Renal cortical epithelial cell (primary cell): ENCODE measurements at places on chromosomes 11 and 22. TPM values are rescaled to one million over a fixed set of nuclear protein-coding genes. Genes with fewer than 3 reads are reported as not detected.

RIMBP3C gene
- total RNA-seq, result under 0.01 and 0.17 TPM in 2 replicates

RAG2 gene
- not detected in 2 replicates for total RNA-seq

PNPLA5 gene
- total RNA-seq, result not detected in 2 replicates

BIK gene
- 1.8 and 45.0 TPM in 2 replicates for total RNA-seq

WBP2NL gene
- 0.17 and 1.1 TPM in 2 replicates for total RNA-seq

HEPHL1 gene
- total RNA-seq, result 0.35 and 0.69 TPM in 2 replicates

OR8A1 gene
- not detected in 2 replicates for total RNA-seq

CHRDL2 gene
- total RNA-seq, result not detected in 2 replicates

CHRM1 gene
- not detected in 2 replicates for total RNA-seq

SUSD2 gene
- total RNA-seq, result 0.10 TPM in 1 of 2 replicates, not detected in the other

OR2AT4 gene
- total RNA-seq, result under 0.01 TPM in 1 of 2 replicates, not detected in the other
